ENCODE measurements at places on chromosomes 4 and X.

DNA sequence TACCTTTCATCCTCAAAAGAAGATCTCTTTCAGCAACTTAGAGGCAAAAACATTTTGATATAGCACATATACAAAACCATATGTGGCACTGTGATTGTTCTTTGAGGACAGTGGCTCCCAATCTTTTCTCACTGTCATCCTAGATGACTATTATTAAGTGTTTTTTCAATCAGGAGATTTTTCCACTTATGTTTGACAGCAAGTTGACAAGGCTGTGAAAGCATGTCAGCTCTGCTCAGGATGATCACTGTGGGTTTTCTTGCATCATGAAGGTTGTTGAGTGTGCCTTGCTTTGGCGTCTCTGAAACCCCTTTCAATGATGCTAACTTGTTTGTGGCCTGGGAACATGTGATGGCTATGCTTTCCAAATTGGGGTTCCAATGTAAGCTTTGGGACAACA is 20.2 kb upstream of the NSUN7 start:
- DNase-seq, result no peak

- DNase-seq, result no peak
Observed at GRCh38 chrX:96440941-96441340, 243.7 kb upstream of the DIAPH2 start.

DNA sequence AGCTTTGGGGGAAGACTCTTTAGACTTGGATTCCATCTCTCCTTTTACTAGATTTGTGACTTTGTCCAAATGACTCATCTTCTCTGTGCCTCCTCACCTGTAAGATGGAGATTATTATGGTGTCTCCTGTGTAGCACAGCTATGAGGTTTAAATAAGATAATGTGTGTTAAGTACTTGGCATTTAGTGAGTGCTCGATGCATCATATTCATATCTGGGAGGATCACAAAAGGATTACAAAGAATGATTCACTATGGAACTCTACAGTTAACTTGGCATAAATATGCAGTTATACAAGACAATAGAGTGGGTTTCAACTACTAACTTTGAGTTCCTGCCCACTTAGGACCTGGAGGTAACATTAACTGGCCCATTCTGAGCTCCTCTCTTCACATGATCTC is 2.3 kb downstream of the GBA3 start:
- DNase-seq, result no peak

- no peak for DNase-seq
Observed at GRCh38 chr4:29047341-29048041, 1672.7 kb upstream of the PCDH7 start.

GRCh38 chrX:26649534-26649933 is 433.6 kb downstream of the MAGEB5 start:
- DNase-seq, result peak; percentile 1

DNA sequence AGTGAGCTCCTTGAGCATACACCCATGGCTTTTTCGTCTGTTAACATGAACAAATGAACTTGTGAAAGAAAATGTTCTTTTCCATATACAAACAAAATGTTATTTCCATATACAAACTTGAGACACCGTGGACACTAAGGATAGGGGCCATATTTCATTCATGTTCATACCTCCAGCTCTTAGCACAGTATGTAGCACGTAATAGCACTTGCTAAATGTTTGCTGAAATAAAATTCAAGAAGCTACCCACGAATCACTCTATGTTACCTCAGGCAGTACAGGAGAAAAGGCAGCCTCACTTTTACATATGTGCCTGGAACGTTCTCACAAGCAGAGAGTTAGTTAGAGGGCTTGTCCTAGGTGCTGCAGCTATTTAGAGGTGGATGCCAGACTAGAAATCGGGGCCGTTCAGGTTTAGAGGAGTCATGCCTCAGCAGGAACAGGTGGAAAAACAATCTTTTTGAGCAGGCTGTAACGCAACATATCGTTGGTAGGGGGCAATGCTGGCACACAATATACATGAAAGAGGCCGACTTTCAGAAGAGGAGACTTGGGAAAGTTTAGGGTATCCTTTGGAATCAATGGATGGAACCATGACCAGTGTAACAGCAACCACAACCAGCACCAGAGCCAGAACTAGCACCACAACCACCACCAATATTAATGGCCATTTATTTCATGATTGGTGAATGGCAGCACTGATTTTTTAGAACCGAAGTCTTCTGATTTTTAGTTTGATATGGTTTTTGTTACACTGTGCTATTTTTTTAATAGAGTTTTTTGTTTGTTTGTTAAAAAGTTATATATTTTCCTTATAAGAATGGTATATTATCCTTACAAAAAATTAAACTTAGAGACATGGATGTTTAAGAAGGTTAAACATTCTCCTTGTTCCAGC is 14.8 kb upstream of the PAQR3 start:
- no peak for DNase-seq

DNA sequence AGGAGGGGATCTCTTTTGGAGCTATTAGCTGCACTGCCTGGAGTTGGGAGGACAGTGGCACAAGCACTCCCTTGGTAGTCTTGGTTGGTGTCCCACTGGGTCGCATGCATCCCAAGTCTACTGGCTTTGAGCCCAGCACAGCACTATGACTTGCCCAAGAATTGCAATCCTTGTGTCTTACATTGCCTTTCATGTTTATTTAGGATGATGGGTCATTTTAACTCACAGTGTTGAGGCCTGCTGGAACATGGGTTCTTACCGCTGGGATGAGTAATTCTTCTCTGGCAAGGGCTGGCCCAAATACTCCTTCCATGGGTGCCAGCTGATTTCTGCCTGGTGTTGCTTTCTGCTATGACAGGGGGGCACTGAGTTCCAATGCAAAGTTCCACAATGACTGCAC is 185.5 kb downstream of the TEX13C start:
- DNase-seq, result no peak

DNA sequence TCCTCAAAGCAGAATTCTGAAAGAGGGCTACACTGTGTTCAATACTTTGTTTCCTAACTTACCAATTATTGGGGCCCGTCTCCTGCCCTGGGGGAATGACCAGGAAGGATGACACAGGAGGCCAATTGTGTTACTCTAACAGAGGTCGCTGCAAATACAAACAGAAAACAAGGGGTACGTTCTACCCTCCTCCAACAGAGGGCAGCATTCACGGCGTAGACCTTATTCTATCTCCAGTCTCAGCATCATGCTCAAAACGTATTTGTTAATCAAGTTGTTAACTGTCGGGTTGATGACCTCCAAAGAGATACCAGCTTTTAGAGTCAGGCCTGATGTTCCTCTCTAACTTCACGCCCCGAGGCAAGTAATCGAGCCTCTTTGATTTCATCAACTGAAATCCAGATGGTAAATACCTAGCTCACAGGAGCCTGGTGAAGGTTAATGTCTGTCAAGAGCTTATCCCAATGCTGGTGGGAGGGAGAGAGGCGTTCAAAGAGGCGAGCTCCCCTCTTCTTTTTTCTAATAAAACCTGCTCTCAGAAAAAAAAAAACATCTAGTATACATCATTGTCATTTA is 181.0 kb upstream of the KCNIP4 start:
- DNase-seq, result peak; percentile 5

GRCh38 chrX:48487362-48487798 is 11.4 kb downstream of the FTSJ1 start:
- peak; percentile 83 for DNase-seq

DNA sequence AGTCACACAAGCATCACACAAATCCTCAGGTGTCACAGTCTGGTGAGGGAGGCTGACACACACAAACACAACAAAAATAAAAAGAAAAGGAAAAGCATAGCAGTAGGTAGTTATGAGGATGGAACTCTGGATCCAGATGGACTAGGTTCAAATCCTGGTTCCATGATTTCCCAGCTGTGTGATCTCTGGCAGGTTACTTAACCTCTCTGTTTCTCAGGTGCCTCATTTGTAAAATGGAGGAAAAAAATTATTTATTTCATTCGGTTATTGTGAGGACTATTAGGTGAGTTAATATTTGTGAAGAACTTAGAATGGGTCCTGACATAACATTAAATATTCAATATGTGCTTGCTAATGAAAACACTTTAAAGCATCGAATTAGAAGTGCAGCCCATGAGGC is 19.8 kb downstream of the GAGE1 start:
- no peak for DNase-seq

DNA sequence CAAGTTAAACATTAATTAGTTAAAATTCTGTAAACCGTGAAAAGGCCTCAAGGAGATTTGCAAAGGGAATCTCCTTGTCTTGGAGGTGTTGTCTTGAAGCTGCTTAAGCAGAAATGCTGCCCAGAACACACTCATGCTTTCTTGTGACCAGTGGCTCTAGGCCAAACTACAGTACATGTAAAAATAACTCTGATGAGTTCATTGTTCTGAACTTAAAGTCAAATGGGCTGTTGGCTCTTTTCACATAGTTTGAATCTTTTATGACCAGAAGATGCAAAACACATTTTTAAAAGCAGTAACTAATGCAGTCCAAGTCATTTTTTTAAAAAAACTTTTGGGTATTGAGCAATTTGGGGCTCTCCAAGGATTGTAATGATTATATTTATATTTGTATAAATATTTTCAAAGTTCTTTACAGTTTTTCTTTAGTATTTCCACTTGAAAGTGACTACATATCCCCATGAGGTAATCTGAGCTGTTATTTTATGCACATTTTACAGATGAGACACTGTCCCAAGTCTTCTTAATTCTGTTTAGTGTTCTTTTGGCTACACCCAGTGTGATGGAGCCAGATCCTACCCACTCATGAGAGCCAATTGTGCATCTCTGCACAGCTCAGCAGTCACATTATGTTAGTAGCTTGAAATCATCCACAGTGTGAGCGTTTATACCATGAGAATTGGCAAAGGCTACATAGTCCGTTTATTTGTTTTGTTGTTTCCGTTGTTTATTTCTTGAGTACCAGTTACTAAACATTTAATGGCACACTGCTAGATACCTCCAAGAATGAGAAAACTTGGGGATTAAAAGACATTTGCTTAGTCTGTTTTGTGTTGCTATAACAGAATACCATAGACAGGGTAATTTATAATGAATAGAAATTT is 112.8 kb upstream of the ATXN3L start:
- DNase-seq, result no peak

DNA sequence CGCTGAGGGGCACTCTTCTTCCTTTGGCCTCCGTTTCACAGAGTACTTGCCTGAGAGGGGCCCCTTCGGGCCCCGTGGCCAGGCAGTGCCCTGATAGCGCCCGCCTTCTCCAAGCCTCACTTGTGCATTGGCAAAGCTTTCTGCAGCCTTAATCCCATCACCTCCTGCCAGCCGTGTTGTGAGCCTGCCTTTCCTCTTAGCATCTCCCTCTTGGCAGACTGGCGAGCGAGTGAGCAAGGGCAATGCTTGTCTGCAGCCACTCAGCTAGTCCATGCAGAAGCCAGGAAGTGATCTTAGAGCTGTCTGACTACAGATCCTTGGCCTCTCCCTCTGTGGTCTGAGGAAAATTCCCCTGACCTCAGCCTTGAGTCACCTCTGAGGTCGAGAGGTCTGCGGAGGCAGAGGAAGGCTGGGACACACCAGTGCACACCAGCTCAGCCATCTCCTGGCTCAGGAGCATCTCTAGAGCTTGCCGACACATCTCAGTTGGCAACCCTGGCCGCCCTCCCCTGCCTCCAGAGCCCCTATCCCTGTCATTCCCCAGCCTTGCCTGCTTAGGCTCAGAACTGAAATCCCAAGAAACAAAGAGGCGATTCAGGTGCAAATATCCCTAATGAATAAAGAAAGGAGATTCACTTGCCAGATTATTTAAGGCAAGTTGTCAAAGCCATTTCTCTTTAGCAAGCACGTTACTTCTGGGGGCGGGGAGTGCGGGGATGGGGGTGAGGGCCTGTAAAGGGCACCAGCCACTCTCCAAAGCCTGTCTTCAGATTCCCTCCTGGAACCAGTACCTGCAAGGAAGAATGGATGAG is 143.5 kb upstream of the MAMLD1 start:
- no peak for DNase-seq

DNA sequence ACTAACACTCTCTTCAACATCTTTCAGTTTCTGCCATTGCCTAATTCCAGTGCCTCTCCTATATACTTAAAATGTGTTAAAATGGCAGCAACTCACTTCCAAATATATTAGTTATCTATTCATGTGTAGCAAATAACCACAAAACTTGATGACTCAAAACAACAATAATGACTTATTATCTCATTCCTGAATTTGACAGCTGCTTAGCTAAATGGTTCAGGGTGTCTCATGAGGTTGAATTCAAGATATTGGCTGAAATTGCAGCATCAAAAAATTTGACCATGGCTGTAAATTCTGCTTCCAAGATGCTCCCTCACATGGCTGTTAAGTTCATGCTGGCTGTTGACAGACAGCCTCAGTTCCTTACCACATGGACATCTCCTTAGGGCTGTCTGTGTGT is 25.3 kb downstream of the PITX2 start:
- no peak for DNase-seq

GRCh38 chr4:19187691-19188090 is 1064.0 kb upstream of the SLIT2 start:
- DNase-seq, result no peak

- DNase-seq, result no peak
Observed at GRCh38 chr4:73679836-73680235, 59.6 kb upstream of the RASSF6 start.

DNA sequence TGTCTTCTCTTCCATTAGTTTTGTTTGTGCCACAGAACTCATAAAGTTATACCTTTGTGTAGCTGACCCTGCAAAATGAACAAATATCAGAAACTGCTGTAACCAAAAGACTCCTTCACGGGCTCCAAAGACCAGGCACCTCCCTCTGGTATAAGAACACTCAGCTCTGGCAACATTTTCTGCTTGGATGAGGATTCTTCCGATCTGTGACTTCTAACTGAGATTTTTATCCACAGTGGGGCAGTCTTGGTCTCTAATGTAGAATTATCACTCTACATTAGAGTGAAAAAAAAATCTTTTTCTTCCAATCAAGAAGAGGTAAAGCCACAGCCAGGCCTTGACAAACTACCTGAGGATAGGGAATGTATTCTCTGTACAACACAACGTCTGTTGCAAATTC is 38.5 kb upstream of the PRSS48 start:
- no peak for DNase-seq

All from LoVo (cell line).